Fibroblast of the conjunctiva (primary cell): ENCODE measurements at places on chromosomes 3 and 15.

GRCh38 chr3:119872773-119873172 is 90.9 kb downstream of the NR1I2 start:
- no peak for DNase-seq

GRCh38 chr15:38636597-38636996 is 72.0 kb upstream of the RASGRP1 start:
- DNase-seq: no peak

DNA sequence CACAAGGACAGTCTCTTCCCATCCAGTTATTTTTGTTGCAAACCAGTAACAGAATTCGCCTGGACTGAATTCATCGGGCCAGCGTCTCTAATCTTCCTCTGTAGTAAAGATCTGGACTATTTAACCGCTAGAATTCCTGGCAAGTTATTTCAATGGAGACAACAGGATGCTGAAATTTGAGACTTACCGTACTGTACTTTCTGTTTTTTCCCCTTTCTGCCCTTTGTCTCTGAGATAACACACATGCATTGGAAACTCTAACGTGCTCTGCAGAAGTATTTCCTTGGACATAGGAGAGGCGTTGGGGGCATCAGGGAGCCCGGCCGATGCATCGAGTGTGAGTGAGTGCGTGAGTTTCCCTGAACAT is 61.5 kb downstream of the ASB7 start:
- DNase-seq: no peak

GRCh38 chr15:64443747-64444621 is 16.4 kb upstream of the ZNF609 start:
- peak; percentile 43 for DNase-seq

- DNase-seq: no peak
Measured at GRCh38 chr15:83858820-83859505, 205.0 kb downstream of the ADAMTSL3 start.

DNA sequence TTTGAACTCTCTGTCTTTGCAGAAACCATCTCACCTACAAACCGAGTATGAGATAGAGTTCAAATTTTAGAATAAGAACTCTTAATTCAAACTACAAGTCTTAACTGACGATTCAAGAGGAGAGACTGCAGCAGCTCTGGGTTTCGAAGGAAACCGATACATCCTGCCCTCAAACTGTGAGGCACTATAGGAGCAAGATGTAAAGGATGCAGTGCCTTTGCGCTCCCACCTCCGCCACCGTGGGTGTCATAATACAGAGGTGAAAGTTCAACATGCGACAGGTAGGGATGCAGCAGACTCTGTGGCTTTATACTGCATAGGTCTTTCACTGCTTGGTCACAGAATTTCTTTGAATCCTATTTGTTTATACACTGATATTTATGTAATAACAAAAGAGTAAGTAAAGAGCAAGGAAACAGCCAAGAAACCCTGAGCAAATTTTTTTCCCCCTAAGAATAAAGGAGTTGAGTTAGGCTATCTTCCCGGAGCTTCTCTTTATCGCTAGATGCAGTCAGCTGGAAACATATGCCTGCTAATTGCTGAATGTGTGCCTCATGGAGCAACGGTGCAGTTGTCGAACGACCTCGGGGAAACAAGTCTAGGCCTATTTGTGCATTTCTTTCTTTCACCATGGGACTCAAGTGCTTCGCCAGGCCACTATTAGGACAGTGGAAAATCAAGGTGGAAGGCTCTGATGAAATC is 1097.6 kb upstream of the CFAP20DC start:
- DNase-seq: no peak

GRCh38 chr3:42891042-42891441 is 14.9 kb upstream of the ZNF662 start:
- no peak for DNase-seq

DNA sequence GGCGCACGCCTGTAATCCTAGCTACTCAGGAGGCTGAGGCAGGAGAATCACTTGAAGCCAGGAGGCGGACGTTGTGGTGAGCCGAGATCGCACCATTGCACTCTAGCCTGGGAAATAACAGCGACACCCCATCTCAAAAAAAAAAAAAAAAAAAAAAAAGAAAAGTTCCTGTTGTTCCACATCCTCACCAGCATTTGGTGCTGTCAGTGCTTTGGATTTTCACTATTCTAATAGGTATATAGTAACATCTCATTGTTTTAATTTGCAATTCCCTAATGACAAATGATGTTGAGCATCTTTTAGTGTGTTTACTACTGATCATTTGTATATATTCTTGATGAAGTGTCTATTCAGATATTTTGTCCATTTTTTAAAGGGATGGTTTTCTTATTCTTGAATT is 24.6 kb downstream of the UBR1 start:
- no peak for DNase-seq

DNA sequence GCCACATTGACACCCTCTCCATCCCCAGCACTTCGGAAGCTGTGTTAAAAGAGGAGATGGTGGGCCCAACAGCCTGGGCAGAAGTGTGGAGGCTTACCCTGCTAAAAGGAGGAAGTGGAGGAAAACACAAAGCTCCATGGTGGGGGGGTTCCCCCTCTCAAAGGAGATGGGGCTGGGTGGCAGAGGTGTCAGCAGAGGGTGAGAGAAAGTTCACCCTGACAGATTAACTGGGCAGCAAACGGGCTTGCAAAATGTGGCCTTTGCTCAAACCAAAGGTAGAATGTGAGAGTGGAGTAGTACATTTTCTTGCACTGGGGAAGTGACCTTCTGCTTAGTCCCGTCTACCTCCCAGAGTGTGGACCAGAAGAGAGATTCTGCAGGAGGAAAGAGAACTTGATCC is 44.7 kb downstream of the MYO1E start:
- DNase-seq: no peak

GRCh38 chr15:85499371-85499887 is 119.0 kb downstream of the AKAP13 start:
- DNase-seq: no peak

DNA sequence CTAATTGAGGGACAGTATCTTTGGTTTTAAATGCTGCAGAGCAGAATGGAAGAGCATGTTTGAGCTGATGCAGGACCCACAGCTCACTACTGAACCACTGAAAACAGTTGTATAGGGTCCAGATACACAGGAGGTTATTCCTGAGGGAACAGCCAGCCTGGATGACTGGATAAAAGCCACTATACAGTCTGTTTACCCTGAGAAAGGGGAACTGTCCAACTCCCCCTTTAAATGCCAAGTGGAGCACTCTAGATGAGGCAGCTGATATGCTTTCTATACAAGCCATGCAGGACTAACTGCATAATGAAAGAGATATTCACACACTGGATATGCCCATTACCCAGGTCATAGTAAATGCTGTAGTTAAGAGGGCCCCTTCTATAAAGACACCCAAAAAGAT is 138.6 kb downstream of the IMPG2 start:
- DNase-seq: no peak

GRCh38 chr15:96273317-96274086 is 57.0 kb upstream of the NR2F2 start:
- peak; percentile 69 for DNase-seq

GRCh38 chr3:117547956-117548550 is 838.5 kb downstream of the TUSC7 start:
- DNase-seq: peak; percentile 81

DNA sequence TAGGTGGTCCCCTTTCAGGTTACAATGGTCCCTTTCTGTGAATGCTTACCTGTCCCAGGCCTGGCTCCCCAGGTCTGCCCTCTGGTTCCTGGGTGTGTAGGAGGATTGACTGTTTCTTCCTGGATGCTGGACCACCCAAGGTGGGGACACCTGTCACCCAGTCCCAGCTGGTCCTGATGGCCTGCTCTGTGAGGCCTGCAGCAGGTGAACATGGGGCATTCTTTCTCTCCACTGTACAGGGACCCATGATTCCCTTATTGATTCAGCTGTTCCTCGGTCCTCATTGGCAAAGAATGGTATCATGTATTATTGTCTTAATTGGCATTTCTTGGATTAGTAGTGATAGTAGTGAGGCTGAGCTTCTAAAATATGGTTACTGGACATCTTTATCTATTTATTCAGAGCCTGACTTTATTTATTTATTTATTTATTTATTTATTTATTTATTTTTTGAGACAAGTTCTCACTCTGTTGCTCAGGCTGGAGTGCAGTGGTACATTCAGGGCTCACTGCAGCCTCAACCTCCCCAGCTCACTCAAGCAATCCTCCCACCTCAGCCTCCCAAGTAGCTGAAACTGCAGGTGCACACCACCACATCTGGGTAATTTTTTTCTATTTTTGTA is 8.8 kb upstream of the DNAJA4 start:
- DNase-seq: no peak
